ENCODE measurements at places on chromosomes 11 and 22.

- DNase-seq, result no peak
Measured at GRCh38 chr11:123421589-123421988, 8.5 kb upstream of the GRAMD1B start.

GRCh38 chr11:1458340-1459218, 28.0 kb downstream of the MOB2 start:
- no peak for DNase-seq

DNA sequence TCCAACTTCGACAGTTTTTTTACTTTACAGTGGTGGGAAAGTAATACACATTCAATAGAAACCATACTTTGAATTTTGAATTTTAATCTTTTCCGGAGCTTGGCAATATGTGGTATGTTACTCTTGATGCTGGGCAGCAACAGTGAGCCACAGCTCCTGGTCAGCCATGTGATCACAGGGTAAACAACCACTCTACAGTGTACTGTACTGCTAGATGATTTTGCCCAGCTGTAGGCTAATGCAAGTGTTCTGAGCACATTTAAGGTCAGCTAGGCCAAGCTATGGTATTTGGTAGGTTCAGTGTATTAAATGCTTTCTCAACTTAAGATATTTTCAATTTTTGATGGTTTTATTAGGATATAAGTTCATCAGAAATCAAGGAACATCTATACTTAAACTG, 48.7 kb upstream of the GRIK4 start:
- DNase-seq, result no peak

DNA sequence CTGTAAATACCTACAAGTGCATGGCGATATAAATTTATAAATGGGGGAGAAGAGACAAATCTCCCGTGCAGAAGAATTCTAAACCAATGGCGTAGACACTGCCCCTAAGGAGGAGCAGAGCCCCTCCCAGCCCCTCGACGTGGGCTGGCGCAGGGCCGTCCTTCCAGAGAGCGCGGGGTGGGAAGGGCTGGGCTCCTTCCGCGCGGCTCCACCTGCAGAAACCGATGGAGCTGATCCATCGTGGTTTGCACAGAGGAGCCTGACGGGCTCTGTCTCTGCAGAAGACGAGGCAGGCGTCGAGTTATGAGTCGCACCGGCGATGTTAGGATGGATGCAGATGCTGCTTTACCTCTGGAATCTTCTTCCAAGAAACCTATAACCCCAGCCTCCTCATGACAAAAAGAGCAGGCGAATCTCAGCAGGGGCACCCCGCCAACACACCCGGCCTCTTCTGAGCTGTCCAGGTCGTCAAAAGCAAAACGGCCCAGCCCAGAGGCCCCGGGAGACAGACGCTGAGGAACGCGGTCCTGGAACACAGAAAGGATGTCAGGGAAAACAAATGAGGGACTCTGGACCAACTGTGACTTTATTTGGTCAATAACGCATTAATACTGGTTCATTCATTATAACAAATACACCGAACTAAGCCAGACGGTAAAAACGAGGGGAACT, 11.0 kb upstream of the B4GALNT4 start:
- DNase-seq, result no peak

- no peak for DNase-seq
Measured at GRCh38 chr22:19631899-19632667, 82.2 kb upstream of the SEPTIN5 start.

- DNase-seq, result no peak
Measured at GRCh38 chr11:33478111-33478573, 221.0 kb downstream of the HIPK3 start.

GRCh38 chr22:31818481-31819392, 64.9 kb downstream of the DEPDC5 start:
- no peak for DNase-seq

DNA sequence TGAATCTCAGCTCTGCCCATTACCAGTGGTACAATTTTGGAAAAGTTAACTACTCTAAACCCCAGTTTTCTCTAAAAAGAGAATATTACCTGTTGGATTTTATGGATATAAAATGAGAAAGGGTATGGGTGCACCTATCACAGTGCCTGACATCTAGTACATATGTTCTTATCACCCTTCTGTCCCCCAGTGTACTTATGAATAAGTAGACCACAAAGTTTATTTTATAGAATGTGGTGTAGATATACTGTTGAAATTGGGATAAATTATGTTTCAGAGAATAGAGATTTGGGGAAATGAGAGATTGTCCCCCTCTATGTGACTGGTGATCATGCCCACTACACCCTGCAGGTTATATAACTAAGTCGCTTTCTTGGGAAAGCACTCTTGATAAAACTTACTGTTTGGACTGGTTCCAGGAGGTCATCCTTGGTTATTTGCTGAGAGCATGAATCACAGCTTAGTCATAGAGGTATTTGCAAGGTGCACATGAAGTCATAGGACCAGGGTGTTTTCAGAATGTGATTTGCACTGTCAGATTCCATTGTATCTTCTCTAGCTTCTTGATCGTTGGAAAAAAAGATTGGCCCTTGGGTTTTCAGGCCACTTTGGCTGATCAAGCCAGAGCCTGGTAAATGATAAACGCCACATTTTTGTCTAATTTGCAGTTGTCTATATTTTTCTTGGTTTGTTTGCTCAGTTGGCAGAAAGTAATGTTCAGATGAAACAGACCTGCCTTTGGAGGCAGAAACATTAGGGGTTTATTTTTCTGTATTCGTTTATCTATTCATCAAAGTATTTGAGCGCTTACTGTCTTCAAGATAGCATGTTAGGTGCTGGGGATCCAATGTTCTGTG, 21.3 kb downstream of the STX3 start:
- no peak for DNase-seq

DNA sequence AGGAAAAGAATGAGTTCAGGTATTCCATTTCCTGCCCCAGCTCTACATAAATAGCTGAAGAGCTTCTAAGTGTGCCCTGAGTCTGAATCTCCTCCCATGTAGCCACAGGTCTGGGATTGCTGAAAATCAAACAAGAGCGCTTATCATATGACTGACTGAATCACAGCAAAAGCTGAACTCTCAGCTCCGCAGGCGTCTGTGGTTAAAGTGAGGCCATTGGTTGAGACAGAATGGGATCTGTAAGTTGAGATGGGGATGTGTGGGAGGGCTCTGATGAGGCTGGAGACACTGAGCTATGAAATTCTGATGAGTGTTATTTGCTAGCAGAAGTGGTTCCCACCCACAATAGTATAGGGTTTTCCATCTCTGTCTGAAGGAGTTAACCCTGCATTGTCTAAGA, 637.0 kb downstream of the OPCML start:
- DNase-seq, result no peak

- DNase-seq, result no peak
Measured at GRCh38 chr22:41146573-41146972, 54.2 kb downstream of the EP300 start.

- DNase-seq, result no peak
Measured at GRCh38 chr22:20991252-20992055, 9.4 kb downstream of the LZTR1 start.

- DNase-seq, result no peak
Measured at GRCh38 chr11:99693941-99694492, 673.3 kb downstream of the CNTN5 start.

DNA sequence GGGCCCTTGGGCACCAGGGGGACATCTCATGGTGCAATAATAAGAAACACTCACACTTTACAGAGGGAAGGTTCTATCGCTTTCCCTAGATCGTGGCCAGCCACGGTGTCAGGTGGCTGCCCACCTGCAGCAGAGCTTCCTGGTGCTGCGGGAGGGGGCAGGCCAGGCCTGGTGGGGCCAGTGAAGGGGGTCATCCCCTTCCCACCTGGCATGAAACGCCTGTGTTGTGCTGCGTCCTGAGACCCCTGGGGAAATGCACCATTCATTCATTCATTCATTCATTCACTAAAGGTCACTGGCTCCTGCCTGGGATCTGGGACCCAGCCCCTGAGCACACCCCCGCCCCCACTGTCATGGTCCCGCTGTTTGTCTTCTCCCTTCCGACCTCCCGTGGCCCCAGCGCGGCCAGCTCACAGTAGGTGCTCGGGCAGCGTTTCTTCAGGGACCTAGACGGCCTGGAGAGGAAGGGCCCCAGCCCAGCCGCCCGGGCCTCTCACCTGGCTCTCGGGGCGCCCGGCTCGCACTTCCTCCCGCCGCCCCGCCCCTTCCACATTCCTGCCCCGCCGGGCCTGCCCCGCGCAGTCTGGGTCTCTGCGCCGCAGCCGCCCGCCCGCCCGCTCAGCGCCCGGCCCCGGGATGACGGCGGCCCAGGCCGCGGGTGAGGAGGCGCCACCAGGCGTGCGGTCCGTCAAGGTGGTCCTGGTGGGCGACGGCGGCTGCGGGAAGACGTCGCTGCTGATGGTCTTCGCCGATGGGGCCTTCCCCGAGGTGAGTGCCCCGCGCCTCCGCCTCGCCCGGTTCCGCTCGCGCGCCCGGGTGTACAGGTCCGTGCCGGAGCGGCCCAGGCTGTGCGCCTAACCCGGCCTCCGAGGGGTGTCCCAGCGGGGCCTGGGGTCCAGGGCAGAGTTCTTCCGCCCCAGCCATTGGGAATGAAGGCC, at the start of gene RHOD:
Gene RHOD (plus strand): TSS at position 581 of the 938 bp plus-strand sequence. CDS start 56 bp downstream, at position 637.
- peak; percentile 14 for DNase-seq

DNA sequence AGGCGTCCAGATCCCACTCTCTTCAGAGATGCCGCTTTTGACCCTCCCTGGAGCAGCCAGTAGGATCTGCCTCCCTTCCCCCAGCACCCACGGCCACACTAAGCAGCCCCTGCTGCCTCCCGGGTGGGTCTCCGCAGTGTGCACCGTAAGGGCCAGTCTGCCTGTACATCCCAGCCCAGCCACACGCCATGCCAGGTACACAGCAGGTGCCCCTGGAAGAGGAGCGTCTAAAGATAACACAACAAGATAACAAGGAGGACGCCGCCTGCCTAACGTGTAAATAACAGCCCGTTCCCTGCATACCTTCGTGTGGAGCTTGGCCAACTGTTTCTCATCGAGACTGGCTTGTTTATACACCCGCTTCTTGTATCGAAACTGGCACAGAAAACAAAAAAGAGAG, 139.4 kb downstream of the SHANK2 start:
- DNase-seq, result no peak
